ENCODE measurements at places on chromosomes 11 and 22.

- no peak for DNase-seq
Measured at GRCh38 chr11:64477675-64478074, 113.3 kb upstream of the SLC22A12 start.

DNA sequence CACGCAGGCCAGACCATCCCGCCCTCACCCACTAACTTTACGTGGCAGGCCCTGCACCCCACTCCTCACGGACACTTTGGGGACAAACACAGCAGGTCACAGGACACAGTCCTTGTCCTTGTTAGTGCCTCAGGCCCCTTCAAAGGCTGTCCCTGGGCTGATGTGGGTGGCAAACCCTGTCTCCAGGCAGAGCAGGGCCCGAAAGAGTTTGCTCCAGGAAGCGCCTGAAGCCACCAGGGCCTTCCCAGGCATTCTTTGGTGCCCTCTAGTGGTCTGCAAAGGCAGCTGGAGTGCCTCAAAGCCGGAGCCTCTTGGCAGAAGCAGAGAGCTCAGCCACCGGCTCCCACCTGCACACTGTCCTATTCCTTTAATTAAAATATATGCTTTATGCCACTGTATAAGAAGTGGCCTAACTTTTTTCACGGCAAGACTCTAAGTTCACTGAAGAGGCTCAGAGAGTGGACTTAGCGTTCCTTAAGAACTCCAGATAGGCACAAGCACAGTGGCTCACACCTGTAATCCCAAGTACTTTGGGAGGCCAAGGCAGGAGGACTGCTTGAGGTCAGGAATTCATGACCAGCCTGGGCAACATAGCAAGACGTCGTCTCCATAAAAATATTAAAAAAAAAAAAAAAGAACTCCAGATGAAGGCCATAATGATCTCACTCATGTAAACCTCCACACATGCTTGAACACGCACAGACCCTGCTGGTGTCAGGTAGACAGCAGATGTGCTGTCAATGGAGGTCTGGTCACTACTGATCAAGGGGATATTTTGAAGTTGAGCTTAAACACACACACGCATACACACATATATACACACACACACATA, 11.1 kb downstream of the TXN2 start:
- peak; percentile 71 for DNase-seq

GRCh38 chr11:125603207-125603606, 10.6 kb downstream of the STT3A start:
- no peak for DNase-seq

- no peak for DNase-seq
Measured at GRCh38 chr11:71913756-71914526, 14.5 kb downstream of the XNDC1N start.

DNA sequence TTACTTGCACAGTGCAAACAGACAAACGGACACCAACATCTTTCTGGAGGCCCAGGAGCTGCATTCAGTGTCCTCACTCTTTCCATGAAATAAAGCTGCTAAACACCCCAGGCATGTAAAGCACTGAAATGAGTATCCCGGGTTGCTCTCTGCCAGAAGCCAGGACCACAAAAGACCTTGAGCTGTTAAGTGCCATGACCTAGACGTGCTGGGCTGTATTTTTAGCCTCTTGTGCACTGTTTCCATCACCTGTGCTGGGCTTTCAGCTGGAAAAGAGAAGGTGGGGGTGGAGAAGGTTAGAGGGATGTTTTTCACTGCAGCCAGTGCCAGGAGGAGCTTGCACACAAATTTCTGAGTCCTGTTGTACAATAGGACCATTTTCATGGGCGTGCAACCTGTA, 3.4 kb upstream of the KREMEN1 start:
- no peak for DNase-seq

- DNase-seq: no peak
Measured at GRCh38 chr11:10648871-10649270, 44.7 kb downstream of the IRAG1 start.

DNA sequence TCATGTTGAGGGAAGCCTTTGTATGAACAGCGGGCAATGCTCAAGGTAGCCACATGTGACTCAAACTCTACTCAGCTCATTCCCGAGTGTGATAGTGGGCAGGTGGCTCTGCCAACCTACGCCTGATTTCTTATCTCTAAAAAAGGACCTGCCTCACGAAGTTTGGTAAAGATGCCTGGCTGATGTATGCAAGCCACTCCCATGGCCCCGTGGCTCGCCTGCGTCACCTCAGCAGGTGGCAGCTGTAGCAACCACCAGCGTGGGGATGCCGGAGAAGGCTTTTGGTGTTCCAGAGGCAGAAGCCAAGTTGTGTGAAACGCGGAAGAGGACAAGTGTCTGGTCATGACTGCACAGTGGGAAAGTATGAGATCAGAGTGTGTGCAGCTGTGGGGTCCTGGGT, 5.4 kb downstream of the FADS2 start:
- no peak for DNase-seq

DNA sequence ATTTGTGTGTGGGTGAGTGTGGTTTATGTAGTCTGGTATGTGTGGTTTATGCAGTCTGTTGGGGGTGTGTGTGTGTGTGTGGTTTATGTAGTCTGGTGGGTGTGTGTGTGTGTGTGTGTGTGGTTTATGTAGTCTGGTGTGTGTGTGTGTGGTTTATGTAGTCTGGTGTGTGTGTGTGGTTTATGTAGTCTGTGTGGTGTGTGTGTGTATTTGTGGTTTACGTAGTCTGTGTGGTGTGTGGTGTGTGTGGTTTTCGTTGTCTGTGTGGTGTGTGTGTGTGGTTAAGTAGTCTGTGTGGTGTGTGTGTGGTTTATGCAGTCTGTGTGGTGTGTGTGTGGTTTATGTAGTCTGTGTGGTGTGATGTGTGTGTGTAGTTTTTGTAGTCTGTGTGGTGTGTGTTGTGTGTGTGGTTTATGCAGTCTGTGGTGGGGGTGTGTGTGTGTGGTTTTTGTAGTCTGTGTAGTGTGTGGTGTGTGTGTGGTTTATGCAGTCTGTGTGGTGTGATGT, 26.2 kb upstream of the PARVG start:
- DNase-seq: no peak

GRCh38 chr11:132742929-132743328, 789.4 kb downstream of the OPCML start:
- DNase-seq: no peak

GRCh38 chr11:2409611-2410468, 9.3 kb downstream of the TSSC4 start:
- DNase-seq: no peak
